ENCODE measurements at places on chromosomes 6 and 20. TPM values are rescaled to one million over a fixed set of nuclear protein-coding genes. Genes with fewer than 3 reads are reported as not detected.
A peak's percentile ranks its signal among the peaks of the same experiment; 100 is the strongest.

DNA sequence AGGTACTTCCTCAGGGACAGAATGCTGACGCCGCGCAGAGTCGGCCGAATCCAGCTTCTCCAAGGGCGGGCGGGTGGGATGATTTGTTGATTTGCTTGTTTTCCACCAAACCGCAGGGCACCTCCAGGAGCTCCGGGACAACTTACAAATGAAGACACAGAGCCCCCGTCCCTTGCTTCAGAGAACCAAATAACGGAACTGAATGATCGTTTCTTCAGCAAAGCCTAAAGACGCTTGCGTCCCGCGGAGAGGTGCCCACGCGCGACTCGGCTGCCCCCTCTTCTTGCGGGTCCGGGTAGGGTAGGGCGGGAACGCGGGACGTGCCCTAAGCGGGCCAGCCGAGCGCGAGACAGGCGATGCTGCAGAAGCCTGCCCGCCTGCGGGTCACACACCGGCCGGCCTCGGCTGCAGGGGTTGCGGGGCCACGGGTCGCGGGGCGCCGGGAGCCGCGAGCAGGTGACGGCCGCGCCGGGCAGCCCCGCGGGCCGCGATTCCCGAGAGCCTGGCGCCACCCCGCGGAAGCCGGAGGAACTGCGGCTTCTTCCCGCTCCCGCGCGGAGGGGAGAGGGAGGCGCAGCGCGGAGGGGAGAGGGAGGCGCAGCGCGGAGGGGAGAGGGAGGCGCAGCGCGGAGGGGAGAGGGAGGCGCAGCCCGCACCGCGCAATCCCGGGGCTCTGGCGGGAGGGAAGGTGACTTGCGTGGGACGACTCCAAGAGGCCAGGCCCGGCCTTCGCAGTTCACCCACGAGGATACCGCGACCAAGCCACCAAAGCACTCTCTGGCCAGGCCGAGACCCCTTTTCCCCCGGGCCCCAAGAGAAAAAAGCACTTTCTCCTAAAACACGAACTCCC, 7.7 kb upstream of the FOXF2 start:
- peak; percentile 76 for DNase-seq

Gene TAAR8
- not detected for total RNA-seq

GRCh38 chr20:63116412-63117106, 99.4 kb downstream of the YTHDF1 start:
- peak; percentile 33 for DNase-seq

DNA sequence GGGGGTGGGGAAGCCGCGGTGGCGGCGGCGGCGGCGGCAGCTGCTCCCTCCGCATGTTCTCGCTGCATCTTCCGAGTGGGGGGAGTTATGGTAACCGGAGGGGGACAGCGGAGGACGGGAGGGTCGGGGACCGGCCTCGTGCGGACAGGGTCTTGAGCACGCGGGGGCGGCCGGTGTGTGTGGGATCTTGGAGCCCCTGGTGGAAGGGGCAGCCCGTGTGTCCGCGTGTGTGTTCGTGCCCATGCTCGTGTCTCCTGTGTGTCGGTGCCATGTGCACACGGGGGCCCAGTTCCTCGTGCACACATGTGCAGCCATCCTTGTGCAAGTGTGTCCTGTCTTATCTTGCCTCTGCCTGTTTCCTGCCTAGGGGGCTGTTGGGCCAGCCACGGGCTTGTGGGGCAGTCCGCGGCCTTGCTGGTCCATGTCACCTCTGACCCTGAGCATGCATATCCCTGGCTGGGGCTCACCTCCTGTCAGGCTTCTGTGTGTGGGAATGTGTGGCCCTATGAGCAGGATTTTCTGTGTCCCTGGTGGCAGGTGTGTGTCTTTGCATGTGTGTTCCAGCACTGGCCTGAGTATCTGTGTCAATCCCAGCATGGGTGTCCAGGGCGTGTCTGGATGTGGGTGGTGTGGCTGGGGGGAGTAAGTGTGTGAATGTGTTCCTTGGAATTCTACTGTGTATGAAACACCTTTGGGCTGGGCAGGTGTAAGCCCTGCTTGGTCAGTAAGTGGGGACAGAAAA, 8.5 kb downstream of the SYNGAP1 start:
- DNase-seq, result peak; percentile 55

DNA sequence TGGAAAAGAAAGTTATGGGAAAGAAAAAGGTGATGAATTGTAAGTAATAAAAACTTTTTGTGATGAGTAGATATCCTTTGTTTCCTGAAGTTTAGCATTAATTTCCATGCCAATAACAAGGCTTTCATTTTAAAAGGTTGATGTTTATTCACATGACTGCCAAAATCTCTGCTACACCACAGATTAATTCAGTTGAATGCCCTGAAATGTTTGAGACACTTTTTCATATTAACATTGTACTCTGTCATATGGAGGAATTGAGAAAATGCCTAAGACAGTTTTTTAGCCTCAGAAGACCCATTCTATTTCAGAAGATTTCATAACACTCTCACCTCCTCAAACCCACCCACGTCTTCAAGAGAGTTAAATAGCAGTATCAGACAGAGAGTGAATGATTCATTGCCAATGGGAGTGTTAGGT, 115.5 kb downstream of the ADGRG6 start:
- no peak for DNase-seq

Gene ID4
- 1.6 TPM for total RNA-seq

- DNase-seq, result no peak
Measured at GRCh38 chr20:38209054-38209675, 44.1 kb upstream of the TGM2 start.

Gene TRDN
- 394 TPM for total RNA-seq

DNA sequence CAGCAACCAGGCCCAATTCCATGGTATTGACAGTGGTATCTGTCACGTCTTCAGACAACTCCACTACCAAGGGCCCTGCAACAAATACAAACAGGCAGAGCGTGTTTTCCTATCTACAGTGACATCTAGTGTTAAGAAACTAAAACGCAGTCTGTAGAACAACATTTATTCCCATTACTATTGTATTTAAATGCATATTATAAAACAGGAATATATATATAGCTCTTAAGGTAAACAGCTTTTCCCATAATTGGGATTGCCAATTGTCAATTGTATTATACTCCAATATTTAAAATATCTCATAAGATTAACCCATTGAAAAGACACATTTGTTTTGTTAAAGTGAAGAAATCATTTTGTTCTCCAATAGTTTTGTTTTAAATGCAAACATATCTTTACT, 97.2 kb downstream of the KIF16B start:
- DNase-seq, result no peak

GRCh38 chr20:39248171-39248861, 286.2 kb downstream of the DHX35 start:
- no peak for DNase-seq

GRCh38 chr6:129473546-129473945, 236.4 kb downstream of the ARHGAP18 start:
- no peak for DNase-seq

DNA sequence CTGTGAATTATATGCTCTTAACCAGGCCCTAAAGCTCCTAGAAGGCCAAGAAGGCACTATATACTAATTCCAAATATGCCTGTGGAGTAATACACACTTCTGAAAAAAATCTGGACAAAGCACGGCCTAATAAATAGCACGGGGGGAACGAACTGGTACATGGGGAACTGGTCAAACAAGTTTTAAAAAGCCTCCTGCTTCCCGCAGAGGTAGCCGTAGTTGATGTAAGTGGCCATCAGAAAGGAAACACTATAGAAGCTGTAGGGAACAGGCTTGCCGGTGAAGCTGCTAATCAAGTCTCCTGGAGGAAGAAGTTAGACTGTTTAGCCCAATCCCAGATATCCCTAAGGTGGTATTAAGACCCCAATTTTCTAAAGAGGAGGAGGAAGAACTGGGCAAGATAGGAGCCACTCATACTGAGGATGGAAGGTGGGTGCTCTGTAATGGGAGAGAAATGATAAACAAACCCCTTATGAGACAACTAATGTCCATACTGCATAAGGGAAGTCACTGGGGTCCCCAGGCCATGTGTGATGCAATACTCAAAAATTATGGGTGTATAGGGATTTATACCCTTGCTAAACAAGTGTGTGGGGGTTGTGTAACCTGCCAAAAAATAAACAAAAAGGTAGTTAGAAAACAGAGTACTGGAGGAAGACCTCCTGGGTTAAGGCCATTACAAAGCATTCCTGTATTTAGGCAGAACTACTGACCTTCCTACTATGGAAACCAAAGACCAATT, 27.1 kb upstream of the ZNF318 start:
- DNase-seq, result no peak

GRCh38 chr6:128740951-128741350, 142.0 kb upstream of the LAMA2 start:
- no peak for DNase-seq

DNA sequence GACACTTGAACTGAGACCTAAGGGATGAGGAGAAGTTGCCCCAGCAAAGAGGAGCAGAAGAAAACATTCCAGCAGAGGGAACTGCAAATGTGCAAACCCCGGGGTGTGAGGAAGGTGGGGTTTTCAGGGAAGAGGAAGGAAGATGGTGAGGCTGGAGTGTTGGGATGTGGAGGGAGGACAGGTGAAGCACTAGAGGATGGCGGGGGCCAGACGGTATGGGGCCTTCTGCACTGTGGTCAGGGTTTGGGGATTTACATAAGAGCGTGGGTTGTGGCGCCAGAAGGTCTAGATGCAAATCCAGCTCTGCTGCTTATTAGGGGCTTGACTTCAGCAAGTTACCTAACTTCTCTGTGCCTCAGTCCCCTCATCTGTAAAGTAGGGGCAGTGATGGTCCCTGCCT, 16.0 kb downstream of the DLGAP4 start:
- peak; percentile 11 for DNase-seq

GRCh38 chr6:121645100-121645745, 209.8 kb downstream of the GJA1 start:
- DNase-seq, result no peak

GRCh38 chr20:53844259-53844658, 226.1 kb downstream of the BCAS1 start:
- no peak for DNase-seq

- DNase-seq, result no peak
Measured at GRCh38 chr6:5173810-5174209, 86.9 kb downstream of the LYRM4 start.

GRCh38 chr20:10076126-10077080, 41.6 kb downstream of the ANKEF1 start:
- no peak for DNase-seq

Gene TXLNB
- 122 TPM for total RNA-seq

DNA sequence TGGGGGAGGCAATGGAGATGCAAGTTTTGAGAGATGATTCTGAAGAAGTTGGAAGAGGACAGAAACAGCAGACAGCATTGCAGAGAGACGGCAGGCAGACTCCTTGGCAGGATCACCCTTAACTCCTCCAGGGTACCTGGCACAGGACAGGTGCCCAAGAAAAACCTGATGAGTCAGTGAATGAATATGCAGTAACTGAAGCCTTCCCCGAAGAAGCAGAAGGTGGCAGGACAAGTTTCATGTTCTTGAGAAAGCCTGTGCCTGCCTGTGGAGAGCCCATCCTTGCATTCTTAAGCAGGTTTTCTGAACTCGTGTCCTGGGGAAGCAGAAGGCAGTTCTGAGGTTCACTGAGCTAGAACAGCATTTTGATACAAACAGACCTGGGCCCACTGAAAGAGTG, 79.6 kb upstream of the SASH1 start:
- no peak for DNase-seq

Gene RXRB
- 39.3 TPM for total RNA-seq

DNA sequence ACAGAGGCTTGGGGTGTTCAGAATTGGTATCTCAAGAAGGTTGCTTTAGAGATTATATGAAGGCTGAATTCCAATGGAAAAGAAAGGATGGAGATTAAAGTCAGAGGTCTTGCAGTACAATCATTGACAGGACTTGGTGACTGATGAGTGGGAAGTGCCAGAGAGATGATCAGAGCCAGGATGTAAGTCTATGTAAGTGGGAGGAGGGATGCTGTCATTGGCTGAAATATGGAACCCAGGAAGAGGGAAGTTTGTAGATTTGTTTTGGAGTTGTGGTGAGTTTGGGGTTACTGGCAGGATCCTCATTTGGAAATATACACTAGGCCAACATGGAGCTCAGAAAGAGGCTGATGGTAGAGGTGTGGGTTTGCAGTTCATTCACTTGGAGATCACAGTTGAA, 23.8 kb upstream of the TNFAIP3 start:
- no peak for DNase-seq

DNA sequence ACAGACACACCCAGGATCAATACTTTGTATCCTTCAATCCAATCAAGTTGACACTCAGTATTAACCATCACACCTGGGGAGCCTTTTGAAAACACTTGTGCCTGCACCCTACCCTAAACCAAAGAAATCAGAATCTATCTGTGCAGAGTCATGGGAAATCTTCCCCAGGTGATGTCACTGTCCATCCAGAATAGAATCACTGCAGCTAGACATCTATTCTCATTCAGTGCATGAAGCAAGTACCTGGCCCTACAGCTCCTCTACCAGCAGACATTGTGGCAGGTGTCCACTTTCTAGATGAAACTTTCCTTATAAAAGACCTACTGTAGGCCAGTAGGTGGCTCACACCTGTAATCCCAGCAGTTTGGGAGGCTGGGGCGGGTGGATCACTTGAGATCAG, 262.4 kb upstream of the MARCKS start:
- no peak for DNase-seq

Gene SPATA2
- total RNA-seq, result 8.0 TPM

Gene C20orf141
- total RNA-seq, result not detected

Gene ISM1
- 1.2 TPM for total RNA-seq

DNA sequence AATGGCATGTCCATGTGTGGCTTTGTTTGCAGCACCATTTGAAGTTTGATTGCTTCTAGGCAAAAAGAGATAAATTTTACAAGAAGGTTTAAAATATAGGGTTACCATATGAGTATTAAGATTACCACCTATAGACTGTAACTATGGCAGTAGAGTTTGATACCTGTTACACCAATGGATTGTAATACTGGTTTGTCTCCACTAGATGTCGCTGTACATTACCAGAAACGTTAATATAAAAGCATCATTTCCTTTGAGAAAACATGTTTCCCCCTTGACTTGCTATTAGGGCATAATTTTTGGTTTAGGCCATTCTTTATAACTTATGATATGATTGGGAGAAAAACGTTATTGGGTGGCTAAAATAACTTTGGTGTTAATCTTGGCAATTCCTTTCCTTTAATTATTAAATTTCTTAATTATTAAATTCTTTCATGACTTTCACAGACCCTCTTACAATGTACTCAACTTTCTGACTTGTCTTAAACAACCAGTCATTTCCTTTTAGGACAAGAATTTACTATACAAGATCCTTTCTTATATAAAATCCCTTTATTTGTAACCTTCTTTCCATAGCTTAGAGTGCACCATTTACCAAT, 42.8 kb downstream of the HLA-DPB1 start:
- no peak for DNase-seq

GRCh38 chr6:12092762-12093161, 80.7 kb downstream of the HIVEP1 start:
- DNase-seq, result no peak

- DNase-seq, result no peak
Measured at GRCh38 chr20:41746635-41747034, 128.5 kb upstream of the CHD6 start.

DNA sequence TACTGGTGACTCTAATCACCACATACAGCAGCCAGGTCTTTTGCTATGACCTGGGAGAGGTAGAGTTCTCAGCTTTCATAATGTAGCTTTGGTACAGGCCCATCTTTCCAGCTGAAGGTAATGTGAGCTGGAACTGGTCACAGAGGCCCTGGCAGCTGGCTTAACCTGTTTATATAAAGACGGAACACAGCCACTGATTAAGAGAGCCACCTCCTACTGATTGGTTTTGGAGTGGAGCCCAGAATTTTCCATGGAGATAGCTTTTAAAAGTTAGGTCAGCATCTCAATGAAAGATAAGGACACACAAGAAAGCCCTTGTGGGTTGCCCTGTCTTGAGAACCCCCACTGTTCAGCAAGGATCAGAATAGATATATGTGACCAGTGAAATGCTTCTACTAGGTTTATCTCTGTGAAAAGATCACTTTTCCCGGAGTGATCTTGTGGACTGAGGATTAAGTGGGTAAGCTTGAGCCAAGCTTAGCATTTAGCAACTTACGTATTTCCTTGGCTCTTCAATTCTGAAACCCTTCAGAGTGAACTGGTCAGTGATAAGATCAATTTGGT, 213.7 kb upstream of the CITED2 start:
- DNase-seq, result no peak

All from Right ventricle myocardium inferior (tissue), 1 donor.